ENCODE measurements at places on chromosomes 11 and 22.

DNA sequence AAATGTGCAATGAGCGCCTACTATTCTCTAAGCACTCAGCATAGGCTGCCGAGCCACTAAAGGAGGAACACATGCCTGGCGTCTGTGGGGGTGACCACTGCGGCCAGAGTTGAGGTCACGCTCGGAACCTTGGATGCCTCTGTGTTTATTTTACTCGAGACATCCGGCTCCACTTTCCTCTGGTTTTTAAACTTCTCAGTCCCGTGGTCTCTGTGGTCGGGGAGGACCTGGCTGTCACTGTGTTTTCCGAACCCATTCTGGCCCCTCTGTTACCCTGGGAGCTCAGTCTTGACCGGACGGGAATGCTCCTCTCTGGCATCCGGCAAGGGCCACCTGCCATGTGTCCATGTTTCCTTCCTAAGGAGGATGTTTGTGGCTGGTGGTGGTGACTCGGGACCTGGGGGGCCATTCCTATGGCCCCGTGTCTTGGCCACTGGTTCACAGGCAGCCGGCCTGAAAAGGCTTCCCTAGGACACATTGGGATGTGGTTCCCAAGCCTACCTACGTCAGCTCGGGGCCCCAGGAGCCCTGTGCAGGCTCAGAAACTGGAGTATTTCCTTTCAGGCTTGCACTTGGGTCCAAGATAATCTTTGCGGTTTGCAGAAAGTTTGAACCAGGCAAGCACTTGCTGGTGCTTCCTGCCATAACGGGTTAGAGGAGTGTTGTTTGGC lies 46.7 kb upstream of the PARVG start:
- no peak for DNase-seq

- DNase-seq = no peak
These were observed 19.4 kb upstream of the P2RY2 start for GRCh38 chr11:73198677-73199076.

DNA sequence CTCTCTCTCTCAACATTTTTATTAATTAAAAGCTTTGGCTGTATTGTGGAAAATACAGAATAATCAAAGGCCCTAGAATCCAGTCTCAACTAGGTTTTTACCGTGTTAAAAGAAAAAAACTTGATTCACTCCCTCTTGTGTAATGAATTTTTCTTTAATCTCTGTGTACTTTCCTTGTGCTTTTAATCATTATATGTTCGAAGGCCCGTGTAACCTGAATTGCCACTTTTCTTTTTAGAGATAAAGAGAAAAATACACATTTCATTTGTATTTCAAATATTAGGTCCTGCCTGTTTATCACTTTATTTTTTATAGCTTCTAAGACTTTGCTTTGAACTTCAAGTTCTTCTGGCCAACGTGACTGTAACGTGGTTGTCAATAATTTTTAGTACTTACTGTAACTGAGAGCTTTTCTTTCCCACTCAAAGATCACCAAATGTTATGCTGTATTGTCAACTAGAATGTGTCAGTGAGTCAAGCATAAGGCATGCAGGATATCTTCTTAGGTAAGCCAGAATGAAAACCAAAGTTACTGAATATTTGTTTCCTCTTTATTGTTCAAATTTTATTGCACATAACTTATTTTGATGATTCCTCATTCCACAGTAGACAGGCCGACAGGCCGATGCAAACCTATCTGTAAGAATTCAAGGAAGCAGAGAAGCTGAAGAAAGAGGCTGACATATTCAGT lies 23.3 kb upstream of the FAR1 start:
- no peak for DNase-seq

- no peak for DNase-seq
These were observed 16.3 kb downstream of the LGR4 start for GRCh38 chr11:27456140-27456794.

GRCh38 chr11:28117712-28118111 lies 9.5 kb downstream of the METTL15 start:
- no peak for DNase-seq

GRCh38 chr11:123597859-123598258 lies 56.6 kb downstream of the SCN3B start:
- no peak for DNase-seq

GRCh38 chr11:19962801-19963175 lies 197.5 kb downstream of the DBX1 start:
- DNase-seq = no peak

GRCh38 chr22:31244943-31245451 lies 32.9 kb downstream of the LIMK2 start:
- no peak for DNase-seq

DNA sequence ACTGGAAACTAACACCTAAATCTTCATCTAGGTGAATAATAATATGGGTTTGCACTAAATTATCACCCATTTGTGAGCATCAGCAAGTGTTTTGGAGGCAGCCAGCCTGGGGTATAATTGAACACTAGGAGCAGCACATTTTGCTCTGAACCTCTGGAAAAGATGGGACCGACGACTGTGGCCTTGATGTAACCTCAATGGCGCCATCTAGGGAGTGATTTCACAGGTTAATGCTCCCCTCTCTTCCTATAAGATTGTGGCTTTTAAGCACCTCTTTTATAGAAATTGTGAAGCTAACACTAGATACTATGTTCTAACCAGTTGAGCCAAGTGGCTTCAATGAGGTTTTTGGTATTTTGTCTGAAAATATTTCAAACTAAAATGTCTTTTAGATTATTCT lies 203.7 kb downstream of the NELL1 start:
- no peak for DNase-seq

GRCh38 chr22:47133061-47133969 lies 370.9 kb downstream of the TBC1D22A start:
- DNase-seq = no peak

DNA sequence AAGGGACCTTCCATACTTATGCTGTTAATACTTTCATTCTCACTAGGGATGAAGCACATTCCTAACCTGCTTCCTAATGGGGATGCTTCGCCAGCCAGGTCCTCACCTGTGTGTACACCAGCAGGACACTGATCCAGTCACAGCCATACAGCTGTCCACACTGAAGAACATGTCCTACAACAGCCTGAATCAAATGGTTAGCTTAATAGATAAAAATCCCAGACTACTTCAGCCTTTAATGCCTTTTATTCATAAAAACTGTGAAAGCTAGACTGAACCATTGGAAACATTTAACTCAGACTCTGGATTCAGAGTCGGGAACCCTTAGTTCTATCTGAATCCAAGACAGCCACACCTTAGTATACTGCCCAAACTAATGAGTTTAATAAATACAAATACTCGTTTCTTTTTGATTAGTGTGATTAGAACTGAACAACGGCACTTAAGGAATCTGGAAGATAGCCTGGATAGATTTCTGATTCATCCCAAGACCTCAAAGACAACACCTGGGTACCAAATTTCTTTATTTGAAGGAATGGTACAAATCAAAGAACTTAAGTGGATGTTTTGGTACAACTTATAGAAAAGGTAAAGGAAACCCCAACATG lies 3.3 kb downstream of the FTH1 start:
- no peak for DNase-seq

DNA sequence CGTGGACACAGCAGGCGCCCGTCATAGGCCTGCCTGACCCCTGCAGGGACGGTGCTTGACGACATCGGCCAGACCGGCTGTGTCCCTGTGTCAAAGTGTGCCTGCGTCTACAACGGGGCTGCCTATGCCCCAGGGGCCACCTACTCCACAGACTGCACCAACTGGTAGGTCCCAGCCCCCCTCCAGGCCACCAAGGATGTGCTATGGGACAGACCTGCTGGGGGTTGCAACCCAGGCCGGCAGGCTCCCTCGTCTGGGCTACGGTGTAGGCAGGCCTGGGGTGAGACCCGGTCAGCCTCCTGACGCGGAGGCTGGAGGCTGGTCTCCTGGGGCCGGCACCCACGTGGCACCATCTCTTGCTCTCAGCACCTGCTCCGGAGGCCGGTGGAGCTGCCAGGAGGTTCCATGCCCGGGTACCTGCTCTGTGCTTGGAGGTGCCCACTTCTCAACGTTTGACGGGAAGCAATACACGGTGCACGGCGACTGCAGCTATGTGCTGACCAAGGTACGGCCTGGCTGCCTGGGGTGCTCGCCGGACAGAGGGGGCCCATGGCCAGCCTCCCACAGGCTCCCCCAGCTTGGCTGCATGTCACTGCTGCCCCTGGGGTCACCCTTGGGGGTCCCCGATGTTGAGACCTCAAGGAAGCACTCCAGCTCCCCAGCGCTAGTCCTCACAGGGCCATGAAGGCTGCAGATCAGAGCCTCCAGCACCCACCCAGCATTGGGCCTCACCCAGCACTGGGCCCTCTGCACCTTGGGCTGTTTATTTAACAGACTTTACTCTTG lies 7.7 kb downstream of the MUC5AC start:
- DNase-seq = no peak

DNA sequence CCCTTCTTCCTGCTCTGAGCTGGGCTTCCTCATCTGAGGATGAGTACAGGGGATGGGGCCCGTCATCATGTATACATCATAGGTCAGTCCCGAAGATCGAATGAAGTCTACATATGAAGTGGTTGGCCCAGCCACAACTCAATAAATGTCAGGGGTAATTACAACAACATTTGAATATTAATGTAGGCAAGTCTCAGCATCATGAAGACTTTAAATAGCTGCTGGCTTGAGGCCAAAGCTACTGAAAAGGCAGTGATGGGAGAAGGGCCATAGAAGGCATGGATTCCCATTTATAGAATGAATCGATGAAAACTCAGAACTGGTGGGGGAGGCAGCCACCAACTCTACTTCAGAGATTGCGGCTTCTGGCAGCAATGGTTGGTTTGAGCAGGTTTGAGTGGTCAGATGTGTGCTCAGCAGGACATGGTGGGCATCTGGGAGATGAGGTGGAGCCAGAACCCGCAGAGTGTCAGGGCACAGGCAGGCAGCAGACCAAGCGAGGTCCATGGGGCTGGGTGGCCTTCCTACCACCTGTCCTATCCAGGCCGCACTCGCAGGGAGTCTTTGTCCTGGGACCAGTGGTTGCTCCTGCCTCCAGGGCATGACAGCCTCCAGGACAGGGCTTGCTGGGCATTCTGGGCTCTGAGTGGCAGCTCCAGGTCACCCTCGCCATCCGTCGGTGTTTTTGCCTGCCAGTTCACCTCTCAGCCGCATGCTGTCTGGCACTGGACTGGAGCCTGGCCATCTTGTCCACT lies 919.1 kb downstream of the TBC1D22A start:
- no peak for DNase-seq

DNA sequence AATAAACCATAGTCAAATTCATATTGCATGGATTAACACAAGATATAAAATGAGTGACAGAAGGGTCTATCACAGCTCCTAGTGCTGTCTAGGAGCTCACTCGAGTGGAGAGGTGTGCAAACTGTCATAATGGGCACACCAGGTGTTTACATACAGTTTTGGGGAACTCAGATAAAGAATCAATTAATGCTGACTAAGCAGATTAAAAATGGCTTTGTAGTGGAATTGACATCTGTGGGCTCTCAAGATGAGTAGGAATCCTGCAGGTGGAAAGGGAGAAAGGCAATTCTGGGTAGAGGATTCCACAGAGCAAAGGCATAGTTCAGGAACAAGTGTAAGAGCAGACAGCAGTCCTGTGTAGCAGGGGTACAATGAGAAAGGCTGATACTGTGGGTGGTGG lies 496.2 kb upstream of the CCDC90B start:
- DNase-seq = no peak

GRCh38 chr11:121105063-121105480 lies 4.0 kb downstream of the TECTA start:
- DNase-seq = no peak

Data from stimulated activated CD4-positive, alpha-beta T cell treated with anti-CD3 and anti-CD28 coated beads, Interleukin-4, amount 100 ng/mL, for 1 hour (primary cell).